ENCODE measurements at places on chromosomes 5 and 9.

- no peak for DNase-seq
Observed at GRCh38 chr5:50823568-50823967, 157.1 kb downstream of the PARP8 start.

GRCh38 chr9:113298311-113298710 lies 4.9 kb downstream of the RNF183 start:
- DNase-seq: no peak

- DNase-seq: no peak
Observed at GRCh38 chr5:124079062-124079461, 567.1 kb downstream of the CSNK1G3 start.

- DNase-seq: peak; percentile 60
Observed at GRCh38 chr5:122077366-122078115, 518 bp downstream of the LOX start.

- DNase-seq: no peak
Observed at GRCh38 chr5:129658801-129659200, 89.1 kb upstream of the MINAR2 start.

DNA sequence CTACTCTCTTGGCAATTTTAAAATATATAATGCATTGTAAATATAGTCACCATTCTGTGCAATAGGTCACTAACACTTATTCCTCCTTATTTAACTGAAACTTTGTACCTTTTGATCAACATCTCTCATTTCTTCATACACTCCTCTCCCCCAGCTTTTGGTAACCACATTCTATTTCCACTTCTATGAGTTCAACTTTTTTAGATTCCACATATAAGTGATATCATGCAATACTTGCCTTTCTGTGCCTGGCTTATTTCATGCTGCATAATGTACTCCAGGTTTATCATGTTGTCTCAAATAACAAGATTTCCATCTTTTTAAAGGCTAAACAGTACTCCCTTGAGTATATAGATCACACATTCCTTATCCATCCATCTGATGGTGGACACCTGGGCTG lies 188.8 kb downstream of the NXNL2 start:
- DNase-seq: no peak

DNA sequence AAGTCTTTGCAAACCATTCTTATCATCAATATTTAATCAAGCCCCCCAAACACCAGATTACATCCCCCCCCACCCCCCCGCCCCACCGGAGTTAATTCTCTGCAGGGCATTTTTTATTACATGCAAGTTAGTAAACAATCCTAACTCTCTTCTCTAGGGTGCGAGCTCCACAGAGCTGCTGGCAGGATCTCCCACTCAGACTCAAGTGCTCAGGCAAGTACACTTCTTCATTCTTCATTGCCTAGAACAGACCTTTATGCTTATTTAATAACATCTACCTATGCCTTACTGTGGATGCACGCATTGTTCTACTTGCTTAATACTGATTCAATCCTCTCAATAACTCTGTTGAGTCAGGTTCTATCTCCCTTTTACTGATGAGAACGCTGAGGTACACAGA lies 9.9 kb downstream of the SAXO1 start:
- DNase-seq: no peak

GRCh38 chr5:131223751-131224386 lies 40.0 kb upstream of the CDC42SE2 start:
- no peak for DNase-seq

- DNase-seq: no peak
Observed at GRCh38 chr5:78486218-78486617, 125.8 kb downstream of the SCAMP1 start.

DNA sequence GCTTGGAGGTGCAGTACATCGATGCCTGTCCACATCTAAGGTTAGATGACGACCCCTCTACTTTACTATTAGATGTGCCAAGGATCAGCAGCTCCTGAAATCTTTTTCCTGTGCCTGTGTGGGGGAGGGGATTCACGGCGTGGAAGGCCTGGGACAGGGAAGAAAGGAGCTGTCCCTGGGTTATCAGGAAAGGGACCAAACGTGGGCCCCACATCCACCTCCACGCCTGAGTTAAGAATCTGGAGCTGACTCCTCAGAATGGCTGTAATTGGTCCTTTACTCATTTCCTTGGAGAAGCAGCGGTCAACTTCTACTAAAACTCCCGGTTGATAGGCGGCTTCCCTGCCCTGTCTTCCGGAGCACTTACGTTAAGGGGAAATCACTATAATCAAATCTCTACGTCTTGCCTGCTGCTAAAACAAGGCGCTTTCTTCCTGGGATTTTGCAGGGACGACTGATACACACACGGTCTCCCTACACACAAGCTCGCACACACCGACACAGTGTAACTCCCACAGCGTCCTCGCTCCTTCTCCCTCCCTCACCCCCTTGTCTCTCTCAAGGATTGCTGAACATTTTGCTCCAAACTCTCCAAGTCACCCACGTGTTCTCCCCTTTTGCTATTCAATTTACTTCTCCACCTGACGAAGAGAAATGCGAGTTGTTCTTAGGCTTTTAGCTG lies 1.4 kb downstream of the PDE4D start:
- peak; percentile 16 for DNase-seq

- DNase-seq: no peak
Observed at GRCh38 chr5:61279725-61280124, 52.3 kb upstream of the ZSWIM6 start.

DNA sequence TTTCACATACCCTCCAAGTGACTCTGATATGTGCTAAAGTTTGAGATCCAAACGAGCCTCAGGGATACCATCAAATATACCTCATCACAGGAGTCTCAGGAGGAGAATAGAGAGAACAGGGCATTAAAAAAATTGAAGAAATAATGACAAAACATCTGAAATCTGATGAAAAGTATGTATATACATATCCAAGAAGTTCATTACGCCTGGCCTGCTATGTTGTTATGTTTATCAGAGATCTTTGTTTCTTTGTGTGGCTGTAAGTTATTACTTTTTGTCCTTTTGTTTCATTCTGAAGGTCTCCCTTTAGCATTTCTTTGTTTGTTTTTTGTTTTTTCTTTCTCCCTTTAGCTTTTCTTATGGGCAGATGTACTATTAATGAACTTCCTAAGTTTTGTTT lies 2.5 kb upstream of the CCL19 start:
- no peak for DNase-seq

DNA sequence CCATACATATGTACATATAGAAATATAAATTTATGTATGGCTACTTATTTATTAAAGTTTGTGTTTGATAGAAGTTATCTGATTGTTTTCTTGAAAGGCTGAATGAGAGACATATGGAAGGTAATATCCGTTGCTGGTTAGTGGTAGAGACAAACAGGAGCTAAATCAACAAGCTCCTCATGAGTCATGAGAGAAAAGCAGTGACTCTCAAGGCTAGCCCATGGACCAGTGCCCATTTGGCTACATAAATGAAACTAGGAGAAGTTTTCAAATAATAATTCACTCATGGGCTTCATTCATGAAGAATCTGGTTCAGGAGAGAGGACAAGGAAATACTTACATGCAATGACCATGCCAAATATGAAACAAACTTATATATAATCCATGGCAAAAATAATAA lies 504.5 kb upstream of the ITGA1 start:
- DNase-seq: no peak

DNA sequence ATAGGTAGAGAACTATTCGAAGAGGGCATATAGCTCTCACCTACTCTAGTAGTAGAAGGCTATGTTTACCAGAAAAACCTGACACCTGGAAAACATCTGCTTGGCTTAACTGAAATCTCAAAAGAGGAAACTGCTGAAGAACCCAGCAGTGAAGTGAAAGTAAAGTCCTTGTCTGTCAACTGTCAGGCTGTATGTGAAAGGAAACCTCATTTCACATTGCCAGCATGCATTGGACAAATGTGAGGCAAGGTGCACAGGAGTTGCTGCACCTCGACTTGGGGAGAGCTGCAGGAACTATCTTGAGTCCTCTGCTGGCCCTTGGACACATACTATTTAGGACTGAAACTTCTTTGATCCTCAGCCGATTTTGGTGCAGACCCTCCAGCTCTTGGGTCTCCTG lies 53.3 kb downstream of the NREP start:
- no peak for DNase-seq

- no peak for DNase-seq
Observed at GRCh38 chr5:96652769-96653454, 9.3 kb upstream of the CAST start.

Measured in SK-N-DZ (cell line).